ENCODE measurements at places on chromosomes 2 and 18.

DNA sequence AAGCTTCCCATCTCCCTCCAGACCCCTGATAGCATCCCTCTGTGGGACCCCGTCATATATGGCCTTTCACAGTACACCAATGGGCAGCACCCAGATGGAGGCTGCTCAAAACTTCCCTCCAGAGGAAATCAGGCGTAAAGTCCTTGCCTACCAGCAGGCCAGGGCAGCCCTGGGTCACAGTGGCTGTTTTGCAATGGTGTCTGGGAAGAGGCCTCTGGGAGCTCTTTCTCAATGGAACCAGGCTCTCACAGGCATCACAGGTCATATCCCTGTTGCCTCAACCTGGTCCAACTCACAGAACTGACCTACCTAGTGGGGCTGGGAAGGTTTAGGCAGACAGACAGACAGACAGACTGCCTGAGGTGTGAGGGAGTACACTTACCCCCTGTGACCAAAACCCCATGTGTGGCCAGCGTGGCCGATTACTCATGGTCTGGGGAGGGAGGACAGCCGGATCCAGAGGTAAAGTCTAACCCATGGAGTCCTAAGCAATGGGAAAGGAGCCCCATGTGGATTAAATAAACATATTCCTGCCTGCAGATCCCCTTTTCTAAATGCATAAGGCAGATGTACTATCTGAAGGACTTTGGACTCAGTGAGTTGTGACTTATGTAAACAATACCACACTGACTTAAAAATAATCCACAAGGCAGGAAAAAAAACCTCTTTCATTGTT lies 58.2 kb downstream of the BCL2L11 start:
- DNase-seq = no peak

- DNase-seq = peak; percentile 3
Measured at GRCh38 chr18:70288851-70289328, at the start of gene SOCS6. Gene SOCS6 (plus strand): TSS chr18:70289045. CDS start chr18:70324669, 35,624 bp downstream.

DNA sequence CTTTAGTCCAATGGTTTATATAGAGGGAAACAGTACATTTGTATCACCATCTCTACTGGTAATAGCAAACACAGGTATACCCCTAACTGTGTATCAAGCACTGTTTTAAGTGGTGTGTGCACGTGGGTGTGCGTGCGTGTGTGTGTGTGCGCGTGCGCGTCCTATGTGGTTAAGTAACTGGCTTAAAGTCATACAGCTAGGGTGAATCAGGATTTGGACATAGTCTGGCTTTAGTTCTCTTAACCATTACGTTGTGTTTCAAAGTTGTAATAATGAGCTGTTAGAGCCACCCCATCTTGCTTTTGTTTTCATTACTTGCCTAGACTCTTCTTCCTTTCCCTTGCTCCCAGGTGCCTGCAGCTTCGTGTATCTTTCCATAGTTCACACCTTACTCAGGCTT lies 2.1 kb downstream of the HADHB start:
- DNase-seq = no peak

DNA sequence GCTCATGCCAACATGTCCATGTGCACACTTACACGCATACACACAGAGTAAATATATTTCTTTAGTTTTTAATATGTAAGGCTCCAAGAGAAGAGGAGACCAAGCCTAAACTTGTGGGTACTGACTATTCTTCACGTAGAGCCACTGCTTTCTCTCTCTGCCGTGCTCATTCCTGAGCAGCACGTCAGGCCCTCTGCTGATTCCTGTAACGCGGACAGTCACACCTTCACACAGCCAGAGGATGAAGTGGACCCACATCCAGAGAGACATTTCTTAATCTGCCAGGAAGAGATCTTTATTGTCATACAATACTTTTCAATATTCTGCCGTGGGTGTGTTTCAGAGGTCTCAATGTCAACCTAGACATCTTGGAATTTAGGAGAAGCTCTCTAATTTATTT lies 560.7 kb downstream of the STK39 start:
- DNase-seq = no peak

GRCh38 chr2:52918551-52918950 lies 849.1 kb upstream of the CHAC2 start:
- DNase-seq = no peak

DNA sequence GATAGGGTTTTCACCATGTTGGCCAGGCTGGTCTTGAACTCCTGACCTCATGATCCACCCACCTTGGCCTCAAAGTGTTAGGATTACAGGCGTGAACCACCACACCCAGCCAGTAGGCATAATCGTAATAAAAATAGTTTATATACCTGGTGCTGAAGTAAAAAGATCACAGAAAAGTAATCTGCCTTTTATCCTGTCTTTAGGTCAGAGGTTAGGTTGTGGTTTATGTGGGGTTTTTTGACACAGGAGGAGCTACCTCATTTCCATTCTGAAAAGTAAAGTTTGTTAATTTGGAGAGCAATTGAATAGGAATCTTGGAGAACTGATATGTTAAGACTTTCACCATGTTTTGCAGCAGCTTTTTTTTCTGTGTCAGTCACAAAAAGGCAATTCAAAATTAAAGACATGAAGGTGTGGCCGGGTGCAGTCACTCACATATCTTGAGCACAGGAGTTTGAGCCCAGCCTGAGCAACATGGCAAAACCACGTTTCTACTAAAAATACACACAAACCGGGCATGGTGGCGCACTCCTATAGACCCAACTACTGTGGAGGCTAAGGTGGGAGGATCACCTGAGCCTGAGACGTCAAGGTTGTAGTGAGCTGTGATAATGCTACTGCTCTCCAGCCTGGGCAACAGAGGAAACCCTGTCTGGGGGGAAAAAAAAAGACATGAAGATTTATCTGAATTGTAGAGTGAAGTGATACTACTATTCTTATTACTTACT lies 31.5 kb downstream of the CCNT2 start:
- no peak for DNase-seq

- no peak for DNase-seq
Measured at GRCh38 chr2:188964976-188965546, 9.1 kb upstream of the COL3A1 start.

- DNase-seq = no peak
Measured at GRCh38 chr18:10948421-10948820, 200.9 kb downstream of the PIEZO2 start.

DNA sequence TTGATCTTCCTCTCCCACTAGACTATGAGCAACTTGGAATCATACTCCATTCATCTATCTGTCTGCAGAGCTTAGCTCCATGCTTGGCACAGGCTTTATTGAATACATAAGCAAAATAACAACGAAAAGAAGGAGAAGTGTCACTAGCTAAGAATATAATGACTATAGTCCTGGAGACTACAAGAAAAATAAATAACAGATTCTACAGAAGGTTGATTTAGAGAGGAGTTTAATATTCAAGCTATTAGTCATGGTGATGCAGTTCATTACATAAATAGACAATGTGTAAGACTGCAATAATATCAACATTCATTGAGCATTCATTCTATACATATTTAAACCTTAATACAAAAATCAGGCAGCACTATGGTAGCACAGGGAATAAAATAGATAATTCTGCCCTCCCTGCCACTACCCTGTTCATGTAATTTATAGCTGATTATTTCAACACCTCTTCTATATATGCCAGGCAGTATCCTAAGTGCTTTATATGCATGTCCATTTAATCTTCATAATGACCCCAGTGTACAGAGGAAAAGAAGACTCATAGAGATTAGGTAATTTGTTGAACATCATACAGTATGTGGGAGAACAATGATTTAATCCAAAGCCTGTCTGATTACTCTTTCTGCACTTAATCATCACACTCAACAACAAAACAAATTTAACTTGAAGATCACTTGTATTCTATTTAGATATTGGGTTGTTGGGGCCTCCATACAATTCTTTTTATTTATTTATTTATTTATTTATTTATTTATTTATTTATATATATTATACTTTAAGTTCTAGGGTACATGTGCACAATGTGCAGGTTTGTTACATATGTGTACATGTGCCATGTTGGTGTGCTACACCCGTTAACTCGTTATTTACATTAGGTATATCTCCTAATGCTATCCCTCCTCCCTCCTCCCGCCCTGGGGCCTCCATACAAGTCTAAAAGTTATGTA lies 165.3 kb downstream of the RNF152 start:
- no peak for DNase-seq

- DNase-seq = no peak
Measured at GRCh38 chr2:112451317-112451716, 17.9 kb upstream of the RGPD8 start.

DNA sequence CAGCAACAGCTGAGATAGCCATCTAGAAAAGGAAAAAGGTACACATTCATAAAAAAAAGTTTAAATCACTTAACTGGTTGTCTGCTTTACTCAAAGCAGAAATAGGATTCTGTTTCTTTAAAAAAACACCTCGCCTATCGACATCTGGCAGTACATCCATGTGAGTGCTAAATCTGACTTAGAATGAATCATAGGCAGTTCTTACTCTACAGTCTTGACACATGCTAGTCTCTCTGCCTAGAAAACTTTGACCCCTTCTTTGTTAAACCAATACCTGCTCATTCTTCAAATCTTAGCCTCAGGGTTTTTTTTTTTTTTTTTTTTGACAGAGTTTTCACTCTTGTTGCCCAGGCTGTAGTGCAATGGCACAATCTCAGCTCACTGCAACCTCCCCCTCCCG lies 37.1 kb upstream of the GPR75 start:
- no peak for DNase-seq

GRCh38 chr2:119294671-119295070 lies 71.0 kb downstream of the STEAP3 start:
- DNase-seq = no peak

- no peak for DNase-seq
Measured at GRCh38 chr18:43620936-43621335, 343.6 kb upstream of the SYT4 start.
